ENCODE measurements at places on chromosomes 12 and 14. TPM values are rescaled to one million over a fixed set of nuclear protein-coding genes. Genes with fewer than 3 reads are reported as not detected.

- H3K36me3 ChIP-seq, result no peaks in the 10 kb centered on the region
- no peak overlapping the region for H3K27ac ChIP-seq
- H3K27me3 ChIP-seq, result no peaks in the 10 kb centered on the region
Observed at GRCh38 chr12:9731797-9732196, 1.1 kb downstream of the CLECL1 start.

DNA sequence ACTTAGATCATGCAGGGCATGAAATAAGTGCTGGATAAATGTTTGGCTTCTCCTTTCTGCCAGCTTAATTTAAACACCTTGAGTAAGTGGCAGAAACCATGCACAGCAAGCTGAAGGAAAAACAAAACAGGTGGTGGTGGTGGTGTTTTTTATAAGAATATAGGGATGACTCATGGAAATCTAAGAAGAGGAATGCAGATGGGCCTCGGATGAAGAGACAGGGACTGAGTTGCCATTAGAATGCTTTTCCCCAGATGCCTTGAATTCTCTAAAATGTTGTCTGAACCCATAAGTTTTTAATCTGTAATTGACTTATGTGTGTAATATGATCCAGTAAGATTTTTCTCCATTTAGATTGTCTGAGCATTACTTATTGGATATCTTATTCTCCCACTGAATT is 93.1 kb upstream of the ZDHHC17 start:
- no peak for DNase-seq
- H3K4me1 ChIP-seq, result no peaks in the 10 kb centered on the region
- H3K36me3 ChIP-seq, result no peaks in the 10 kb centered on the region
- H3K27me3 ChIP-seq, result no peaks in the 10 kb centered on the region
- no peak overlapping the region for H3K4me3 ChIP-seq

GRCh38 chr12:47366579-47366978 is 286.8 kb upstream of the AMIGO2 start:
- no peak overlapping the region for H3K27ac ChIP-seq
- no peaks in the 10 kb centered on the region for H3K36me3 ChIP-seq
- H3K4me1 ChIP-seq, result no peaks in the 10 kb centered on the region
- H3K4me3 ChIP-seq, result no peak overlapping the region
- H3K27me3 ChIP-seq, result no peaks in the 10 kb centered on the region

- H3K27me3 ChIP-seq, result no peaks in the 10 kb centered on the region
- DNase-seq, result no peak
- H3K27ac ChIP-seq, result no peak overlapping the region
- no peaks in the 10 kb centered on the region for H3K4me1 ChIP-seq
- no peaks in the 10 kb centered on the region for H3K36me3 ChIP-seq
Observed at GRCh38 chr14:76936483-76936882, 92.0 kb downstream of the IRF2BPL start.

DNA sequence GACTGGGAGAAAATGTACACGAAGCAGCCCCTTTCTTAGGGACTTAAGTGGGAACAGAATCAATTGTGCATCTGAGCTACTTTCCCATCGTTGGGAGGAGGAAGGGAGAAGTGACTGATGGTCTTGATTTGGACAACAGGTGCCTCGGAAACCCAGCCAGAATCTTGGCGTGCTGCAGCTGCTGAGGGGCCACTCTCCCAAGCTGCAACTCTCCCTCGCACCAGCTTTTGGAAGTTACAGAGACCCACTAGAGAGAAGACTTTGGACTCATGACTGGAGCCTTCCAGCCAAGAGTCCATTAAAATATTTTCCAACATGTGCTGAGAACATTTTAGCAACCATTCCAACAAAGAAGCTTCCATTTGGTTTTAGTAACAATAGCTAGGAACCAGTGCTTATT is 52.3 kb downstream of the GNS start:
- no peaks in the 10 kb centered on the region for H3K4me1 ChIP-seq
- no peaks in the 10 kb centered on the region for H3K27me3 ChIP-seq
- no peaks in the 10 kb centered on the region for H3K36me3 ChIP-seq
- H3K4me3 ChIP-seq, result no peak overlapping the region
- DNase-seq, result no peak
- H3K27ac ChIP-seq, result no peak overlapping the region

- no peak overlapping the region for H3K27ac ChIP-seq
- H3K27me3 ChIP-seq, result no peaks in the 10 kb centered on the region
- H3K36me3 ChIP-seq, result no peaks in the 10 kb centered on the region
- H3K4me3 ChIP-seq, result no peak overlapping the region
- no peak for DNase-seq
Observed at GRCh38 chr14:95463171-95463901, 53.1 kb downstream of the SYNE3 start.

- no peaks in the 10 kb centered on the region for H3K27me3 ChIP-seq
- H3K4me3 ChIP-seq, result no peak overlapping the region
- DNase-seq, result no peak
- peaks cover 10% of the 10 kb centered on the region for H3K4me1 ChIP-seq
- H3K36me3 ChIP-seq, result no peaks in the 10 kb centered on the region
- no peak overlapping the region for H3K27ac ChIP-seq
Observed at GRCh38 chr14:91886961-91887360, 19.6 kb upstream of the TC2N start.

- H3K27ac ChIP-seq, result no peak overlapping the region
- DNase-seq, result no peak
- no peaks in the 10 kb centered on the region for H3K36me3 ChIP-seq
- H3K27me3 ChIP-seq, result peaks cover 2% of the 10 kb centered on the region
Observed at GRCh38 chr12:53333289-53333688, 2.9 kb downstream of the SP7 start.

GRCh38 chr12:80041692-80042091 is 57.6 kb upstream of the OTOGL start:
- no peaks in the 10 kb centered on the region for H3K4me1 ChIP-seq
- no peaks in the 10 kb centered on the region for H3K36me3 ChIP-seq
- H3K27me3 ChIP-seq, result no peaks in the 10 kb centered on the region

- no peak for DNase-seq
- no peak overlapping the region for H3K4me3 ChIP-seq
Observed at GRCh38 chr12:3081091-3081490, 3.9 kb downstream of the TSPAN9 start.

DNA sequence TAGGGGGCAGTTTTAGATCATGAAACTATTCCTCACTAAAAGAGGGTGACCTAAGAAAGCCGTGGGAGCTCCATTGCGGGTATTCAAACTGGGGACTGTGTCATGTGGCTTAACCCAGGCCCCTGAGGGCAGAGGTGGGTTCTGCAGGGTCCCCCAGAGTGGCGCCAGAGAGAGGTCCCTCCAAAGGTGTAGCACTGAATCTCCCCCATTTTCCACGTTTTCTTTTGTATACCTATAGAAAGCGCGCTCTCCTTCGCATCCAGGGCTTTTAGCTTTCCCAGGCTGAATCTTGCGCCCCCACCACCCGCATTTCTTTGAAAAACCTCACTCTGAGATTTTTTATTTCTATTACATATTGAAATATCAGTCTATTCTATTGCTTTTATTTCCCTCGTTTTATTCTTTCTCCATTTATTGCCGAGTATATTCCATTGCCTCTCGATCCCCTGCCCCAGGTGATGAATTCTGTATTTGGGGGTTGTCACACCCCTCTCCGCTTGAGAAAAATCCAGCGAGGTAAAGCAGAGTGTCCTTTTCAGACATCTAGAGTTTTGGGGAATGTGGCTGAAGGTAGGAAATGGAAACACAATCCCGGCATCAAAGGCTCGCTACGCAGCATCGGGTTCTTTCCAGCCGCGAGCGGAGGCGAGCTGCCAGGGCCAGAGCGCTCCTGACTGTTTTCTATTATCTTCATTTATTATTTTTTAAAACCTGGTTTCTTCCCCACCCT is 870 bp upstream of the HOXC13 start:
- peaks cover 30% of the 10 kb centered on the region for H3K27me3 ChIP-seq
- H3K4me1 ChIP-seq, result peaks cover 3% of the 10 kb centered on the region
- no peak for DNase-seq
- no peaks in the 10 kb centered on the region for H3K36me3 ChIP-seq
- no peak overlapping the region for H3K4me3 ChIP-seq

GRCh38 chr12:94488463-94488862 is 28.8 kb upstream of the CEP83 start:
- H3K27ac ChIP-seq, result no peak overlapping the region
- no peak overlapping the region for H3K4me3 ChIP-seq
- H3K36me3 ChIP-seq, result no peaks in the 10 kb centered on the region

- no peak overlapping the region for H3K27ac ChIP-seq
- DNase-seq, result no peak
- no peaks in the 10 kb centered on the region for H3K4me1 ChIP-seq
- peaks cover 5% of the 10 kb centered on the region for H3K27me3 ChIP-seq
Observed at GRCh38 chr12:95548056-95548538, 3.2 kb downstream of the USP44 start.

GRCh38 chr12:16844875-16845274 is 238.9 kb upstream of the LMO3 start:
- no peaks in the 10 kb centered on the region for H3K27me3 ChIP-seq
- H3K27ac ChIP-seq, result no peak overlapping the region
- no peaks in the 10 kb centered on the region for H3K36me3 ChIP-seq
- H3K4me3 ChIP-seq, result no peak overlapping the region

DNA sequence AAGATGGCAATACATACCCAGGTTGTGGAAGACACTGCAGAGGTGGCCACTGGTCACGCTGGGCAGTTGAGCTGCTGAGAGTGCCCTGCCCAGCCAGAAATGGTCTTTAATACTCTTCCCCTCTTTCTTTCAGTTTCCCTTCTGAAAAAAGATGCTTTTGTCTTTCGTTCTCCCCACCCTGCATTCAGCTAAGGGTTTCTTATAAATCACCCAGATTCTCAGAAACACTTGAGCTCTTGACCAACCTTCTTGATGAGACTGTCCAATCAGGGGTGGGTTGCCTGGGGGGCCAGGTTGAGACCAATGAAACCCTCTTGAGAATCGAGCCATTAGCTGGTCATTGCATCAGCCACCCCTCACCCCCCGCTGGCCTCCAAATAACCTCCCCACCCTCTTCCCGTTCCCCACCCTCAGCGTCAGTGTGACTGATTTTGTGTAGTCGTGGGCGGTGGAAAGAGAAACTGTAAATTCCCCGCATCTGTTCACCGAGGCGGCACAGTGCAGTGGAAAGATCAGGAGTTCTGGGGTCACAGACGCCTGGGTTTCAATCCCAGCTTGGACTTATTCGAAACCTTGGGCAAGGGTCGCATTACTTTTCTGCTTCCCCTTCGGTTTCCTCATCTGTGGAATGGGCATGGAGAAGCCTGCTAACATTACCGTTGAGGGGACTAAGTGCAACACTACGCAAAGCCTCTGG is 52.3 kb downstream of the SLC25A47 start:
- peak overlapping the region; percentile 83 for H3K27ac ChIP-seq
- H3K27me3 ChIP-seq, result no peaks in the 10 kb centered on the region
- peaks cover 16% of the 10 kb centered on the region for H3K4me1 ChIP-seq

DNA sequence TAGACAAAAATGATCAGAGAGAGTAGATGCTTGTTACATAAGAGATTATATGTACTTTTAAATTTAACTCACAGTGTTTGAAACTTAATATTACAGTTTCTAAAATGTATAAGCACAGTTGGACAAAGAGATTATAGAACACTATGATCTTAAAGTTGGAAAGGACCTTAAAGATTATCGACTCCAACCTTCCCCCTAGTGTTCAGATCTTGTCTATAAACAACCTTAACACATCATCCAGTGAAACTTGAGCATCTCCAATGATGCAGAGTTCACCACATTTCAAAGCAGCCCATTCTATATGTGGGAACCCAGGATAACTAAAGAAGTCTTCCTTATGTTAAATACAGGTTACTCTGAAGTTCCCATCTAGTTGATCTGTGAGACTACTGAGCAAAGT is 480.8 kb downstream of the RMST start:
- no peak overlapping the region for H3K4me3 ChIP-seq
- no peaks in the 10 kb centered on the region for H3K36me3 ChIP-seq
- H3K4me1 ChIP-seq, result no peaks in the 10 kb centered on the region
- H3K27ac ChIP-seq, result no peak overlapping the region
- DNase-seq, result no peak

GRCh38 chr14:60758885-60759284 is 24.3 kb downstream of the MNAT1 start:
- no peaks in the 10 kb centered on the region for H3K27me3 ChIP-seq
- H3K4me1 ChIP-seq, result no peaks in the 10 kb centered on the region
- DNase-seq, result no peak
- H3K4me3 ChIP-seq, result no peak overlapping the region
- no peak overlapping the region for H3K27ac ChIP-seq
- no peaks in the 10 kb centered on the region for H3K36me3 ChIP-seq

DNA sequence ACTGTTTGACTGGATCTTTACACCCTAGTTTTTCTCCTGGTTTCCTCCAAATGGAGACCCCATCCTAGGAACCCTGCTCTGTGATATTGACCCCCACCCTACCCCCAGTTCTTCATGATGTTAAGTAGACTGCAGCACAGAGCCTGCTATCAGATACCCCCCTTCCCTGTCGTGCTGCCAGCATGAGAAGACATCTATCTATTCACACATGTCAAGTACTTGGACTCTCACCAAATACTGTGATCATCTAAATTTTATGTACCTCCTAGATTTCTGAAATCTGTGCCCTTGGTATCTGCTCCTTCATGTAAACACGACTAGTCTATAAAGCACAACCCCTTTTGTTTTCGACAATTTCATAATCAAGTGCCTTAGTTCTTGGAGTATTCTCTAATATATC is 38.9 kb downstream of the FERMT2 start:
- DNase-seq, result no peak
- H3K36me3 ChIP-seq, result peaks cover 5% of the 10 kb centered on the region
- H3K27ac ChIP-seq, result peak overlapping the region; percentile 62
- H3K27me3 ChIP-seq, result no peaks in the 10 kb centered on the region
- peaks cover 9% of the 10 kb centered on the region for H3K4me1 ChIP-seq

DNA sequence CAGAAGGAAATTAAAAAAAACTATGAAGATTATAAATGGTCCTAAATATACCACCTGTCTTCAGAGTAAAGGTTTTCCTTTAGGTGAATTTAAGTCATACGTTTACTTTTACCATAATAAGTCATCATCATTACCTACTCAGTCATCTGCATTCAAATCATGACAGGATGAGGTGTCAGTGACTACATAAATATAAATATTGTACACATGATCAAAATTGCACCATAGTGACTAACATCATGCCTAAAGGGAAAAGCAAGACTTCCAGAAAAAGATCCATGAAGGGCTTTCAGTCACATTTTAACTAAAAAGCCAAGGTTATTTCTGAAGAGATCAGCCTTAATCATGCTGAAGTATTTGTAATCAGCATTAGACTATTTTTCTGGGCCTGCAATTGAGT is 759.9 kb upstream of the FLRT2 start:
- H3K27me3 ChIP-seq, result no peaks in the 10 kb centered on the region
- no peak for DNase-seq
- no peak overlapping the region for H3K27ac ChIP-seq
- no peaks in the 10 kb centered on the region for H3K4me1 ChIP-seq

HOXC9 gene
- not detected for total RNA-seq

TAS2R31 gene
- total RNA-seq, result 7.4 TPM

GLIPR1L1 gene
- not detected for total RNA-seq

AICDA gene
- total RNA-seq, result not detected

PHLDA1 gene
- total RNA-seq, result 11.5 TPM

LRRC74A gene
- total RNA-seq, result not detected

TAS2R30 gene
- total RNA-seq, result 3.4 TPM

KERA gene
- not detected for total RNA-seq

KRT80 gene
- 0.08 TPM for total RNA-seq
